KG1 (cell line): ENCODE measurements at places on chromosomes 1 and 21.

DNA sequence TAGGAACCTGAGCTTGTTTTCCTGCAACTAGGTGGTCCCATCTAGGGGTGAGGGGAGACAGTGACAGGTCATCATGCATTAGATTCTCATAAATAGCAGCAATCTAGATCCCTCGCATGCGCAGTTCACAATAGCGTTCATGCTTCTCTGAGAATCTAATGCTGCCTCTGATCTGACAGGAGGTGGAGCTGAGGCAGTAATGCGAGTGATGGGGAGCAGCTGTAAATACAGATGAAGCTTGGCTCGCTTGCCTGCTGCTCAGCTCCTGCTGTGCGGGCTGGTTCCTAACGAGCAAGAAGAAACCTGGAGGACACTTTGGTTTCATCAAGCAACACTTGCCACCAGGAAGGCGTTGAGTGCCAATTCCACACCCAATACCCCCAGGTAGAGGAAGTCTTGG lies 95.1 kb upstream of the OLIG2 start:
- DNase-seq = no peak

- DNase-seq = no peak
These were observed 4.8 kb downstream of the ARTN start for GRCh38 chr1:43938383-43938782.

DNA sequence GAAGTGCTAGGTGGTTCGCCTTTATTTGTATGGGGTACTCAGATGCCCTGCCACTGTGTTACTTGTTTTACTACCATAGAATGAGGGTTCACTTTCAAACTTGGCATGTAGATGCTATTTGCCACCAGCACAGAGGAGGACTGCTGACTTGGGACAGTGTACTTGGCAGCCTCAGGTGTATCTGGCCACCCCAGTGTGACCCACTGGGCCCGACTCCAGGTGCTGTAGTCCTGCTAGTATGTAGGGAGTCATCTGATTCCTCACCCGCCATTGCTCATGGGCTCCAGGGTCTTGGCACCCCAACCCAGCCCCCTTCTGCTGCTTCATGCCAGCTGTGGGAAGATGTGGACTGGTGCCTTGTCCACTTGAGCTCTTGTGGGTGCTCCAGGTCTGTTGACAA lies 40.0 kb downstream of the ZNF678 start:
- DNase-seq = no peak

DNA sequence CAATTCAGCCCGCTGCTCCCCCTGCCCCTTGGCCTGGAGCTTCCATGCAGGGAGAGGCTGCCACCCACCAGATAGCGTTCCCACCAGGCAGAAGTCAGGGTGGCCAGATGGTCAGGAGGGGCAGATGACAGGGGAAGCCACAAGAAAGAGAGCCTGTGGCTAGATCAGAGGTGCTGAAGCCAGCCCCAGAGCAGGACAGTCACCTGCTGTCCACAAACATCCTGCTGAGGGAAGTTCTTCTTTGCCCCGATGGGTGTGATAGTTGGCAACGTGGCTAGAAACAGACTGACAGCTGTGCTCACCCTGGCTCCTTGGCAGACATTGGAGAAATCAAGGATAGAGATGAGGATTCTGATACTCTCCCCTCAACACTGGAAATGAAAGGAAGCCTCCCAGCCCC lies 27.2 kb upstream of the SRP9 start:
- no peak for DNase-seq

GRCh38 chr1:204343802-204344201 lies 15.9 kb downstream of the PLEKHA6 start:
- DNase-seq = no peak

- no peak for DNase-seq
These were observed 16.3 kb downstream of the PCP4L1 start for GRCh38 chr1:161274874-161275273.

DNA sequence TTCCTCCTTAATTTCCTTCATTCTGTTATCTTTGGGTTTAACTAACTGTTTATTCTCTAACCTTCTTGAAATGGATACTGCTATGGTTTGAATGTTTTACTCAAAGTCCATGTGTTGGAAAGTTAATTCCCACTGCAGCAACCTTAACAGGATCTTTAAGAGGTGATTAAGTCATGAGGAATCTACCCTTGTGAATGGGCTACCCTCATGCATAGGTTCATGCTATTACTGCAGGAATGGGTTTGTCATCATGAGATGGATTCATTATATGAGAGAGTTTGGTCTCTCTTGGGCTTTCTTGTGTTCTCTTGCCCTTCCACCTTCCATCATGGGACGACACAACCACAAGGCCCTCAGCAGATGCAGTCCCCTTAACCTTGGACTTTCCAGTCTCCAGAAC lies 516.9 kb downstream of the ADGRL2 start:
- no peak for DNase-seq

- no peak for DNase-seq
These were observed 11.8 kb upstream of the POGK start for GRCh38 chr1:166827426-166827825.
